ENCODE measurements at places on chromosomes 7 and 10.

DNA sequence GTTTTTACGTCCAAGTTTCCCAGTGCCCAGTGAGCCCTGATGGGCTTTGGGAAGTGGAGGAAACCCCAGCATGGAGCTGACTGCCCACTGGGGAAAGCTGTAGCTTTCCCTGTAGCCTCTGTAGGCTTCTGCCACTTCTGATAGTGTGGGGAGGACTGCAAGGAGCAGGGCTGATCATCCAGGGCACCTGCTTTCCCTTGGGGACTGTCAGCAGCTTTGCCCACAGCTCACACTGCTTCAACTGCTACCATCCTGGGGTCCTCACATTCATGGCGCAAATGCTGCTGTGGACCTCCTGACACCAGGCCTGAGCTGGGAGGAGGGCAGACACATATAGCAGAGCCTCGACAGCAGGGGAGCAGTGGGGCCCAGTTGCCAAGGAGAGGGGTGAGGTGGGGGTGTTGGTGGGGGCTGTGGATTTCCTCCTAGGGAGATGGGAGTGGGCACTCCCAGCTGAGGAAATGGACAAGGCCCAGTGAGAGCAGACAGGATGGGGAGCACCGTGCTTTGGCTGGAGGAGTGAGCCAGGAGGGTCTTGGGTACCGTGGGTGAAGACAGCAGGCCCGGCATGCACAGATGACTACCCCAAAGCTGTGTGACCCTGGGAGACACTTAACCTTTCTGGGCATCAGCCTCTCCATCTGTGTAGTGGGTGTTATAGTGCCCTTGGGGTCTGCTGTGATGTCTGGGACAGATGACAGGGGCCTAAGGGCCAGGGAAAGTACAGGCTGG, 16.2 kb downstream of the RAMP3 start:
- DNase-seq = no peak

DNA sequence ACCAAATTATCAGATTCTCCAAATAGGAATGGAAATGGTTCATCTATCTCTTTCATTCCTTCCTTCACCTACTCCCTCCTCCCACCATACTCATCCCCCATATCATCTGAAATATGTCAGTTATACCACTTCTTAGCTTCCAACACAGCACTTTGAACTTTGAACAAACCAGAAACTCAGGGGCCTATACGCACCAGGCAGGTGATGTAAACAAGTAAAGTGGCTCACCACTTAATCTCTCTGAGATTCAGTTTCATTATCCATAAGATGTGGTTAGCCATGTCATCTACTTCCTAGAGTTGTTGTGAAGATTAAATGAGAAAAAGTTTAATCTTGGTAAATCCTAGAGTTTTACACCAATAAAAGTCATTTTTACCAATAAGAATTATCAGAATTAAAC, 65.9 kb upstream of the LRRN3 start:
- DNase-seq = no peak

DNA sequence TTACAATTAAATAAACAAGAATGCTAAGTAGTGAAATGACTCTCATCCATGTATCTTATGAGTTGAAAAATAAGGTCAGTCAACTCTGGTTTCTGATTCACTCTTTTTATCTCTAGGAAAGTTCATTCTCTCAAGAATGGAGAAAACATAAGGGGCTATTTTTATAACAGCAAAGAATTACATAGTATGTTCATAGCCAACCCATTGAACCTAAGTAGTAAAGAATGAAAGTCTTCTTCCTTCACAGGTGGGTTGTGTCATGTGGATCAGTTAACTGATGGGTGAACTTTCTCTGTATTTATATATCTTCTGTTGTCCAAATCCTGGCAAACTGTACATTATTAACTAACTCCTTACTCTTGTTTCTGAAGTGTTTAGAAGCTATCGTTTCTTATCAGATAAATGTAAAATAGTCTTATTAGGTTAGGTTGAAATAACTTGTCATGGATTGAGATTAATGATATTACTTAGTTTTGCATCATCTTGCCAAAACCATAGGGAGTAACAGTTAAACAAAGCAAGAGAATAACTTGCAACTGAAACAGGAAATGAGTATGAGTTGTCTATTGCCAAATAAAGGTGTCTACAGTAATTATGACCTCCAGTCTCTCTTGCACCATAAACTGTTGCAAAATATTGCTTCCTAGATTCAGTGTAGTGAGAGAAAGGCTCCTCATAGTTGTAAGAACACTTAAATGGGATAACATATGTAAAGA, 86.8 kb downstream of the ANKRD7 start:
- no peak for DNase-seq

GRCh38 chr10:26969145-26969926, 108.6 kb upstream of the ABI1 start:
- DNase-seq = no peak

DNA sequence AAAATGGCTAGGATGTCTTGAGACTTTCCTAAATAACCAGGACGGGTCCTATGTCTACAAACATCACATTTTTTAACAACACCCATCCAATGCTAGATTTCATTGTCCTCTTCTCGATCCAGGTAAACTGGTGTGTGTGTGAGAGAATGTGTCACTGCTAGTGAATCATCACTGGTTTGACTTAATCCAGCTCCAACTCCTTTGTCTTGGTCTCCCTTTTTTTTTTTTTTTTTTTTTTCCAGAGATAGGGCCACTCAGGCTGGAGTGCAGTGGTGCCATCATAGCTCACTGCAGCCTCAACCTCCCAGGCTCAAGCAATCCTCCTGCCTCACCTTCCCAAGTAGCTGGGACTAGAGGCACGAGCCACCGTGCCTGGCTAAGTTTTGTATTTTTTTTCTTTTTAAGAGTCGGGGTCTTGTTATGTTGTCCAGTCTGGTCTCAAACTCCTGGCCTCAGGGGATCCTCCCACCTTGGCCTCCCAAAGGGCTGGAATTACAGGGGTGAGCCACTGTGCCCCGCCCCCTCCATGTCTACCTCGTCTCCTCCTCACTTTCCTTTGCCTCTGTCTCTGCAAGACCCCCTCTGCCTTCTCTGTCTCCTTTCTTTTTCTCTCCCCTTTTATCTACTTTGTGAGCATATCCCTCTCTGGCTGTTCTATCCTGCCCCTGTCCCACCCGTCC, 2.2 kb upstream of the UFSP1 start:
- no peak for DNase-seq

- DNase-seq = peak; percentile 90
These were observed 25.5 kb downstream of the FGFBP3 start for GRCh38 chr10:91883549-91884444.

GRCh38 chr10:28432210-28432676, 100.7 kb upstream of the WAC start:
- peak; percentile 66 for DNase-seq

- no peak for DNase-seq
These were observed 321.7 kb downstream of the WDR37 start for GRCh38 chr10:1377740-1378397.

DNA sequence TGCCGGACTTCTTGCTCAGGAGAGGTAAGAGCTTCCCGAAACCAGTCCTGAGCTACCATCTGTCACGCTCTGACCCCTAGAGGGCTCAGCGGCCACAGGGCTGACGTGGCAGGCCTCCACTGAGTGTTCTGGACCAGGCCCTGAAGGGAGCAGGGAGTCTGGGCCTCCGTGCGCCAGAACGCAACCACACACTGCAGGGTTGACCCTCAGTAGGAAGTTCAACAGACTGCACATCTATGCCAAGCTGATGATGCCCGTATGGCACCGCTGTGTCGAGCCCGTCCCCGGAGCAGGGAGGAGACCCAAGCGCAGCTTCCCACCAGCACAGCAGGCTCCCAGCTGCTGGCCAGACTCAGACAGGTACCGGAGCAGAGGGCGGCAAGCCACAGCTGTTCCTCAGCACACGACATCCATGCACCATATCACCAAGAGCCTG, 39.2 kb downstream of the CAMK2B start:
- DNase-seq = peak; percentile 0

DNA sequence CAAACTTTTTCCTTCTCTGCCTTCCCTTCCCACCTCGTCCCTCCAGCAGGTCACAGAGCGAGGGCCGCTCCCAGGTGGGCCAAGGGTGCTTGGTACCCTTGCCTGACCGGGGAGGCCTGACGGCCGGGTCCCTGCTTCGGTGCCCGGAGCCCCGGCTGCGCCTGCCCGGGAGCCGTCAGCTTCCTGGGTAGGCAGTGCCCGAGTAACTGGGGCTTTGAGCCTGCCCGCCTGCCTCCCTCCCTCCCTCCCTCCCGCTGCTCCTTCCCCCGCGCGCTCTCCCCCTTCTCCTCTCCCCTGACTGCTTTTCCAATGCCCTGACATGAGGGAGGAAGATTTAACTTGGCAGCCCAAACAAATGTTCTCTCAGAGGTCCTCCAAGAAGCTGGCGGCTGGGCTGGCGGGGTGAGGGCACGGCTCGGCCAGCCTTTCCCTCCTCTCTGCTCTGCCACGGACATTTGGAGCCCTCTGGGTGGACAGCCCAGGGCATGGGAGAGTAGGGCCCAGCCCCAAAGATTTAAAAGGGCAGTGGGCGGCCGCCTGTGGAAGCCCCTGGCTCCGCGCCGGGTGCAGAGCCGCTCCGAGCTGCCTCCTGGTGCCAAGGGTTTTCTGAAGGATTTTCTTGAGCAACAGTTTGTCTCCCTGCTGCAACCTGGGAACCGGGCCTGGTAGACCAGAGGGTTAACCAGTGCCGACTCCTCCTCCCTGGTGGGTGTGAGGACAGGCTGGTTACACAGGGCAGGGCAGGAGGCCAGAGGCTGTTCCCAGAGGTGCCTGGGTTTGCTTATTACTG, 2.0 kb downstream of the ZMIZ1 start:
- DNase-seq = peak; percentile 98

DNA sequence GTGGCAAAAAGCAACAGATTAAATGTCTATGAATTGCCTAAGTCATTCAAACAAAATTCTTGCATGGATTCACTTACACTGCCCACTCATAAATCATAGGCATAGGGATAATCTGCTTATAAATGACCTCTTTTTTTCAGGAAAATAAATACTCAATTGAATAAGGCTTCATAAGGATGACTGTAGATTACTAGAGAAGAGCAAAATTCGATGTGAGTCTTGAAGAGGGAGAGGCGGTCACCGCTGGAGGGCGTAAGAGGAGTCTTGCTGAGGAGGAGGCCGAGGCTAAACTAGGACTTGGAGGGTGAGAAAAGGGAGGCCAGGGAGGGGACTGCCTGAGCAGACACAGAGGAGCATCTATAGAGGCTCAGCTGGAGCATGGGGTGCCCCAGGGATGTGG, 135.4 kb upstream of the RSU1 start:
- no peak for DNase-seq

DNA sequence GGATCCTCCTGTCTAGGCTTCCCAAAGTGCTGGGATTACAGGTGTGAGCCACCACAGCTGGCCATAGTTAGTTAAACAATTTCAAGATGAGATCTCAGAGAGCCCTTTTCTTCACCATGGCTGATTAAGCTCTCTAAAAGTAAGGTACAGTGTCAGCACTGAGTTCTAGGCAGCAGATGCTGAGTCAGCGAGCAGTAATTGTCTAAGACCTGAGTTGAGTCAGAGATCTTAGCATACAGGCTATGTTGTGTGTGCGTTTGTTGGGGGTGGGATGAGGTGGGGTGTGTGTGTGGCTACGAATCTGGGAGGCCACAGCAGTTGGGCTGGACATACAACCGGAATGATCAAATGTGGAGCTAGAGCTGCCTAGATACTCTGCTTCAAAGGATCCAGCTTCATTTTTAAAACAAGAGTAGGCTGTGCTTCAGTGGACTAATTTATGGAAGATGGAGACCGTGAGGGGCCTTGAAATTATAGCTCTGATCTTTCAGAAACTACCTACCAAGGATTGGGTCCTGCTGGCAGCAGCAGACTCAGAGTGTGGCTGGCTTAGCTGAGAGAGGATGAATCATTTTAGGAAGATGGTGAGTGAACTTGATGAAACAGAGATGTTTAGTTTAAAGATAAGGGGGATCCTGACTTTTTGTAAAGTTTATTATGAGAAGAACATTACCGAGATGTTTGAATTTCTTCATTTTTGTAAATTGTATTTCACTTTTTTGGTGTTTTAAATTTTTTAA, 17.5 kb upstream of the MTPN start:
- DNase-seq = no peak

Measured in thyroid gland (tissue), 4 donors.